GM23338 (cell line): ENCODE measurements at places on chromosomes 7 and 10. TPM values are rescaled to one million over a fixed set of nuclear protein-coding genes. Genes with fewer than 3 reads are reported as not detected.

ST7 gene
- 17.0 and 18.3 TPM in 2 replicates for total RNA-seq

ADRB1 gene
- 0.24 and 0.39 TPM in 2 replicates for total RNA-seq

SSC4D gene
- 11.4 and 12.7 TPM in 2 replicates for total RNA-seq

TRPV6 gene
- 0.43 and 0.80 TPM in 2 replicates for total RNA-seq

EN2 gene
- not detected in 2 replicates for total RNA-seq

OPALIN gene
- total RNA-seq, result not detected in 2 replicates

ZNF248 gene
- 4.6 and 5.3 TPM in 2 replicates for total RNA-seq

PLEKHS1 gene
- not detected in 2 replicates for total RNA-seq

JAZF1 gene
- total RNA-seq, result 21.4 and 22.2 TPM in 2 replicates

ITIH5 gene
- total RNA-seq, result 2.2 and 6.6 TPM in 2 replicates

PNLIPRP2 gene
- not detected in 2 replicates for total RNA-seq

EVX1 gene
- not detected in 2 replicates for total RNA-seq

NOS3 gene
- 6.1 and 13.3 TPM in 2 replicates for total RNA-seq

FBXL13 gene
- 2.5 and 6.0 TPM in 2 replicates for total RNA-seq

ADAM22 gene
- 17.6 and 18.7 TPM in 2 replicates for total RNA-seq

VWDE gene
- 35.3 and 45.5 TPM in 2 replicates for total RNA-seq

ZNF853 gene
- 8.9 and 9.8 TPM in 2 replicates for total RNA-seq

AOC1 gene
- 0.47 TPM in 1 of 2 replicates, not detected in the other for total RNA-seq

IFRD1 gene
- 73.6 TPM in 2 replicates for total RNA-seq

TLX1 gene
- total RNA-seq, result not detected in 2 replicates

PRSS1 gene
- not detected in 2 replicates for total RNA-seq
